ENCODE measurements at places on chromosomes 2 and 18.

DNA sequence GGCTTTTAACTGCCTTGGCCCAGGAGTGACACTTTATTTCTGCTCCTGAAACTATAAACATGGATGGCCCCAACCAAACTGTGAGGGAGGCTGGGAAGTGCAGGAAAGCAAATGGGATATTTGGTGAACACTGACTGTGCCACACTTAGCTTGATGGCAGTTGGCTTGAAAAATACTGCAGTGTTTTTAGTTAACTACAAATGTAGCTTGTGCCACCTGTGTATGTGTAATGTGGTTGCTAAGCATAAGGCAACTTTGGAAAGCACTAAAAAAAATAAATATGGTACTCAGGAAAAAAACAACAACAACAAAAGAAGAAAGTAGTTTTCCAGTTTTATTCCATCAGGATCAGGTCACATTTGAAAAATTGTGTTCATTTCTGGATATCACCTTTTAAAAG, 73.8 kb downstream of the CD28 start:
- no peak for DNase-seq

DNA sequence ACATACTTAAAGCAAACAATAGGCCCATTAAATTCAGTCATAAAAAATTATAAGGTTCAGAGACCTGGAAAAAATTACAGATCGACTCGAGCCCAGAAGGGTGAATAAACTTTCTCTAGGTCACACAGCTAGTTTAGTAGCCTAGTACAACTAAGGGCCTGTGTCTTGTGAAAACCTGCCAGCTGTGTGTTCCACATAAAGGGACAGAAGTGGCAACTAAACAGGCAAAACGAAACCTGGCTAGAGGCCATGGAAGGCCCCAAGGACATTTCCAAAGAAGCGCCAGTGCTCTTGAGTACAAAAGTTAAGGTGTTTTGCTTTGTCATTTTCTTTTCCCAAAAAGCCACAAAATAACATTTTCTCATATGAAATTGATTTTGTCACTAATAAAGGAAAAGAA, 164.9 kb downstream of the L3MBTL4 start:
- DNase-seq, result no peak

DNA sequence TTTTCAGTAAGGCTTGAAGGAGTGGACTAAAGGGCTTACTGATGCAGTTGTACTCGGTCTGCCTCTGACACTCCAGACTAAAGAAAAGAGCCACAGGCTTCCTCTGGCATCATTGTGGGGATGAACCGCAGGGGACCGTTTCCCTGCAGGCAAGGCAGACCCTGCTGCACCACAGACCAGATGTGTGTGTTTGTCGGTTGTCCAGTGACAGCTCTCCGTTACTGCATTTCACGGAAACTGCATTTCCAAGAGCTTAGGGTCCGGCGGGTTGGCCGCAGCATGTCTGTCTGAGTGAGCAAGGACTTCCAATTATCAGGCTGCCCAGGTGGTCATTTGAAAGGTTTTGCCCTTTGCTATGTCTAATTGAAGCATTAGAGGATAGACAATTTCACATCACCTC, 98.1 kb downstream of the FAM210A start:
- no peak for DNase-seq

DNA sequence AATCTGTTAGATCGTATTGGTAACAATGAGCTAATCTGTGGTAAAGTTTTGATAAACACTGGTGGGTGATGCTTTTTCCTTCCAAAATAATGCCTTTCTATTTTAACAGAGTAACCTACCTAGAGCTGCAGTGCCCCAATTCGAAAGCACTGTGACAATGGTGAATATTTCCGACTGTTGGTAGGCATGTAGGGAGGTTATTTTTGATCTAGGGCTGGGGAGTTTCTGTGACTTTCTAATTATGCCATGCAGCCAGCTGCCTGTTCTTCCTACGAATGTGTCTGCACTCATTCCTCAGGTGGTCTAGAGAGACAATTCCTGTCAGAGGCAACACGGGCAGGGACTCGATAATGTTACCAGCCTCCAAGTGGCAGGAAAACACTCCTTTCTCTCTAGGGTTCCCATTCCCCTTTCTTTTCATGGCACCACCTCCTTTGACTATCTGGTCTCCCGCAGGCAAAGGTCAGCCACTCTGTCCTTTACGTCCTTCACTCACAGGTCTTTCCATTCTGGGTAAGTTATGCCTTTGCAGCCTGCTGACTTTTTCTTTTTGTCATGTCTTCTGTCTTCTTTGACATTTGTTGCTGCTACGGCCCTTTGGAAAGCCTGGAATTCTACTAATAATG, 167.2 kb upstream of the MGAT5 start:
- DNase-seq, result no peak

- DNase-seq, result no peak
Measured at GRCh38 chr18:8799596-8800441, 94.5 kb downstream of the MTCL1 start.

- peak; percentile 46 for DNase-seq
Measured at GRCh38 chr18:12946549-12947284, 1.1 kb upstream of the SEH1L start.

- no peak for DNase-seq
Measured at GRCh38 chr2:129756276-129756675, 223.2 kb upstream of the RAB6C start.

DNA sequence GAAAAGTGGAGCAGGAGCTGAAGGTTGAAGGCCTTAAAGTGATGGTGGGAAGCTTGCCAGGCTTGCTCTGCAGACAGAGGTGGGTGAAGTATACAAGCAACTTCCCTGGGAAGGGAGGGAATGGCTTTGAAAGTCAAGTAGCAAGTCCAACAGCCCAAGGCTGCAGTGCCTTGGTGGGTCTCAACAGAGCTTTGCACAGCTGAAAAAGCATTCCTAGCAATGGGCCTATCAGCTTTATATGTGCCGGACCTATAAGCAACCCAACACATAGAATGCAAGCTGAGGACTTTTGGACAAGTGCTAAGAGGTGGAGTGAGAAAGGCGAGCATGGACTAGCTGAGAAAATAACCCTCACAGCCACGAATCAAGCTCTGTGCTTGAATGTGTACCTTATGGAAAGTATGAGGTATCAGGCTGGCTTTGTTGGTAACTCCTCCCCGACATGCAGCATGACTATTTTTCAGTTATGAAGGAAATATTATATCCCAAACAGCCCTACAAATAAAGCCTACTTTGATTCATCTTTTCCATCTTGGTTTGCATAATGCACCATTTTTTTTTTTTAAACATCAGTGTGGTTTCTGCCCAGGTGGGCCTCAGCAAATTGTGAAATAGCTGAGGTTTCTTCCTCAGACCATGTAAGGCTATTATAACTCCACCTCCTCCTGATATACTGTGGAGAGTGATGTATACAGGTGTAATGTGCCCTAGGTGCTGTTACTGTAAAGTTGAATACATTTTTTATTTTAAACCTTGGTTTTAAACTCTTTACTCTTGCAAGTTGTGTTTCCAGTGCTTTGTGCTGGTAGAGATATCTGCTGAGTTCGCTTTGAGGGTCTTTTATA, 241.4 kb upstream of the CXCR4 start:
- peak; percentile 26 for DNase-seq

GRCh38 chr2:235004329-235004903, 52.6 kb downstream of the SH3BP4 start:
- DNase-seq, result no peak

DNA sequence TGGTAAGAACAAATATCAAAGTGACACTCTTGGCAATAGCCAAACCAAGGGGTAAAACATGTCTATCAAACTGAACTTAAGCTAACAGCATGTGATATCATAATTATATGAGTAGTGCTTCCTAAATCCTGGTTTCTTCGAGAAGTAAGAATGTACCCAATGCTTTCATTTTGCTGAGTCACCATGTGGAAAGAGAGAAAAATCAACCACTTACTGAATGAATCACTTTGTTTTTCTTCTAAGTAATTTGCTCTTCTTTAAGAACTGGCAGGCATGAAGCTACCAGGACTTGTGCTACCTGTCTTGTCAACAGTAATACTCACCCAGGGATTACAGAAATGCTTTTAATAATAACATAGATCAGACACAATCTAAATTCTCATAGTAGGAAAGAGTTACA, 19.0 kb upstream of the DUSP19 start:
- DNase-seq, result no peak

Data from NAMALWA (cell line).